ENCODE measurements at places on chromosomes 2 and 18. TPM values are rescaled to one million over a fixed set of nuclear protein-coding genes. Genes with fewer than 3 reads are reported as not detected.

- no peak for DNase-seq
Measured at GRCh38 chr2:238143239-238143951, 4.9 kb downstream of the KLHL30 start.

GRCh38 chr2:222802514-222803196 lies 58.2 kb upstream of the ACSL3 start:
- no peak for DNase-seq

- DNase-seq: no peak
Measured at GRCh38 chr2:223166983-223167650, 115.1 kb downstream of the KCNE4 start.

CEBPZOS gene
- 36.3 TPM for total RNA-seq

DNA sequence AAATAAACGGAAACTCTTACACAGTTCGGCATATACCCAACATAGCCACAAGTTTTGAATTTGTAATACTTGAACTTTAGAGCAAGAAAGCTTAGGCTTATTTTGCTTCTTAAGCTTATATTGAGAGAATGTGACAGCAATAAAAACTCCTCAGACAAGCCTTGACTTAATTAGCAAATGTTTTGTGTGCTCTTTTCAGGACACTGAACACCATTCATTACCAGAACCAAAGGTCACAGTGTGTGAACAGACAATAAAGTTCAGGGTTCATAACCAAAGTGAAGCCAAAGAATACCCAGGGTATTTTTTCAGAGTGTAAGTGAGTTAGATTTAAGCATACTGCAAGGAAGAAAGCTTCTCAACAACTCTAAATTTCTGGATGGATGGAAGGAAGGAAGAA lies 605.8 kb downstream of the METTL4 start:
- no peak for DNase-seq

DNA sequence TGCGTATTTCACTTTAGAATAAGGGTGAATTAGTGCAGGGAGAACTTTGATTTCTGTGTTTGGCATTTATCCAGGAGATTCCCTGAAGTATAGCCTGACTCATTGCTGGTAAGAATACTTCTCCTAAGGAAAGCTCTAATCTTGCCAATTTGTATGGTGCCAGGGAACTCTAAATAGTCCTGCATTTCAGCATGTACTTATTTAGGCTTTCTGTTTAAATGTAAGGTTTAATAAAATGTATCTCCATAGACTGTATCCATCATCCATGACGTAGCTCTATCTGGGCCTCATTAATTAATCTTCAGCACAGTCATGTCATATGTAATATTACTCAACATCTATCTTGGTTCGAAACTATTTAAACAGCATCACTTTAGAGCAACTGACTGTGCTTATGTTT lies 127.7 kb downstream of the DOK6 start:
- DNase-seq: no peak

GRCh38 chr2:70743068-70743467 lies 24.9 kb downstream of the ADD2 start:
- DNase-seq: no peak

HOXD10 gene
- total RNA-seq: 1.3 TPM
